T-helper 17 cell (primary cell): ENCODE measurements at places on chromosomes 6 and 20.

DNA sequence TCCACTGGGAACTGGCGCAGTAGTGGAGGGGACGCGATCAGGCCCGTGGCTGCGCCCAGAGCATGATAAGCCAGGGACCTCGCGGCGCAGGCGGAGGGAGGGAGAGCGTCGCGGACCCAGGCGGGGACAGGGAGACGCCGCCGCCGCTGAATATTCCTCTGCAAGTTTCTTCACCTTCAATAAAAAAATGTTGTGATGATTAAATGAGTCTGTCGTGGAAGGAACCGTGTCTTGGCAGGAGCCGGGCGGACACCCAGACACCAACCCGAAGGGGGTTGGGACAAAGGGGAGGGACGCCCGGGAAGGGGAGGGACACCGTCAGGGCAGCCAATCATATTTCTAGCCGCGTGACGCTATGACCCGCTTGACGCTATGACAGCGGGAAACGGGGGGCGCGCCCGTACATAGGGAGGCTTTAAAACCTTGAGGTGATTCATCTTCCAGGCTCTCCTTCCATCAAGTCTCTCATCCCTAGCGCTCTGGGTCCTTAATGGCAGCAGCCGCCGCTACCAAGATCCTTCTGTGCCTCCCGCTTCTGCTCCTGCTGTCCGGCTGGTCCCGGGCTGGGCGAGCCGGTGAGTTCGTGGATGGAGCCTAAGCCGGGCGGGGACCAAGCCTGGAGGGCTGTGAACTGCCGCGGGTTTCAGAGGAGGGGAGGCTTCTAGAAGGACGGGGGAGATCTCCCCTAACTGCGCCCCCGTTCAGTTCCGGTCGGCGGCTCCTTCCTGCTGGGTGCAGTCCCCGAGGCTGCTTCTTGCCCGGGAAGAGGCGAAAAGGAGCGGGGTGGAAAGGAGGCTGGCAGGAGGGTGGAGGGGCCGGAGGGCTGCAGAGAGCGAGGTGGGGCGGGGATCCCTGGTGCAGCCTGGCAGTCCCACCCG is at the start of gene ULBP2:
TSS of gene ULBP2 (plus strand) at position 432 of the 878 bp plus-strand sequence. CDS start at position 491, 59 bp downstream.
- peak; percentile 79 for DNase-seq

GRCh38 chr6:130366107-130367005 is 539 bp downstream of the TMEM200A start:
- no peak for DNase-seq

GRCh38 chr6:2460216-2460745 is 214.9 kb upstream of the GMDS start:
- DNase-seq = no peak

- DNase-seq = no peak
Measured at GRCh38 chr6:152423216-152424103, 213.7 kb downstream of the SYNE1 start.

DNA sequence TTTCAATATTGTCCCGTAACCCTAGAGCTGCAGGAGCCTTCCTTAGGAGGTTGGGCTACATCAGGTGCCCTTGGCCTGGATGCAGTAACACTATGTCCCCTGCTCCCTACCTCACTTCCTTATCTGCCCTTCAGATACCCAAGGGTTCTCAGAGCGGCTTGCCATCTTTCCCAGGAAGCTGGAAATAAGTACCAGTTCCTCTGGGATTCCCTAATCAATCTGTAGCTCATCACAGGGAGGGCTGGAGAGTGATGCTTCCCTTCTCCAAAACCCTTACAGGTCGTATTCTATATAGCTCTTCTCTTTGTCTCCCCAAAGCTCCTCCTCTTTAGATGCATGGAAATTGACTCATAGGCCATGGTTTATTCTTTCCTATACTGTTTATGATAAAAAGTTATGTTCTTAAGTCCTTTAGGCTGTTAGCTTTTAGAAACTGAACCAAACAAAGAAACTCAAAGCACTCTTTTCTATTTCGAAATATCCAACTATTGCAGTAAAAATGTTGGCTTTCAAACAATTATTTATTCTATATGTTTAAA is 4.2 kb downstream of the MYCT1 start:
- no peak for DNase-seq

GRCh38 chr6:146931214-146931613 is 273.0 kb upstream of the STXBP5 start:
- DNase-seq = no peak
